ENCODE measurements at places on chromosomes 1 and 21. TPM values are rescaled to one million over a fixed set of nuclear protein-coding genes. Genes with fewer than 3 reads are reported as not detected.

GNG4 gene
- not detected for total RNA-seq

FPGT gene
- 8.3 TPM for total RNA-seq

C1orf87 gene
- not detected for total RNA-seq

AADACL4 gene
- not detected for total RNA-seq

INSRR gene
- 2.9 TPM for total RNA-seq

CHI3L2 gene
- 10.1 TPM for total RNA-seq

SPATA21 gene
- not detected for total RNA-seq

OR2T33 gene
- total RNA-seq: not detected

CFHR3 gene
- total RNA-seq: not detected

NEGR1 gene
- total RNA-seq: 42.8 TPM

RGL1 gene
- 23.1 TPM for total RNA-seq

LCE2B gene
- total RNA-seq: not detected

GPATCH4 gene
- total RNA-seq: 29.4 TPM

SDHB gene
- total RNA-seq: 112 TPM

FBXO2 gene
- total RNA-seq: 6.1 TPM

BGLAP gene
- total RNA-seq: 19.1 TPM

PLA2G4A gene
- 0.75 TPM for total RNA-seq

WNT2B gene
- 4.8 TPM for total RNA-seq

DNALI1 gene
- total RNA-seq: 2.2 TPM

CASP9 gene
- 15.5 TPM for total RNA-seq

APCS gene
- total RNA-seq: not detected

C1orf94 gene
- not detected for total RNA-seq

ACOT11 gene
- 30.4 TPM for total RNA-seq

MRTO4 gene
- 13.4 TPM for total RNA-seq

SPOCD1 gene
- total RNA-seq: 30.7 TPM

CYP2J2 gene
- not detected for total RNA-seq

RGS4 gene
- total RNA-seq: 57.5 TPM

RAD54L gene
- not detected for total RNA-seq

FCGR3B gene
- not detected for total RNA-seq

SPRR2G gene
- not detected for total RNA-seq

OR2L2 gene
- not detected for total RNA-seq

PLPPR4 gene
- 7.2 TPM for total RNA-seq

FAM78B gene
- total RNA-seq: not detected

SFN gene
- 17.8 TPM for total RNA-seq

RNU5D-1 gene
- total RNA-seq: not detected

PHLDA3 gene
- 111 TPM for total RNA-seq
